ENCODE measurements at places on chromosomes 4 and X. TPM values are rescaled to one million over a fixed set of nuclear protein-coding genes. Genes with fewer than 3 reads are reported as not detected.

The WDFY3 gene
- 74.5 TPM for total RNA-seq

The MAB21L2 gene
- total RNA-seq: 0.12 TPM

The BTC gene
- total RNA-seq: 0.25 TPM

The TNIP3 gene
- total RNA-seq: 0.25 TPM

The RS1 gene
- not detected for total RNA-seq

The SPATA18 gene
- 4.4 TPM for total RNA-seq

The OTUD5 gene
- total RNA-seq: 37.0 TPM

The MAGEA6 gene
- total RNA-seq: not detected

The RBM47 gene
- 4.4 TPM for total RNA-seq

The IDS gene
- total RNA-seq: 59.9 TPM

The SAT1 gene
- total RNA-seq: 284 TPM

The ERAS gene
- not detected for total RNA-seq

The TLL1 gene
- total RNA-seq: under 0.01 TPM

The HPGDS gene
- not detected for total RNA-seq

The USP17L13 gene
- not detected for total RNA-seq

The DCAF12L1 gene
- total RNA-seq: not detected
